GM04504 (cell line): ENCODE measurements at places on chromosomes 13 and 19.

DNA sequence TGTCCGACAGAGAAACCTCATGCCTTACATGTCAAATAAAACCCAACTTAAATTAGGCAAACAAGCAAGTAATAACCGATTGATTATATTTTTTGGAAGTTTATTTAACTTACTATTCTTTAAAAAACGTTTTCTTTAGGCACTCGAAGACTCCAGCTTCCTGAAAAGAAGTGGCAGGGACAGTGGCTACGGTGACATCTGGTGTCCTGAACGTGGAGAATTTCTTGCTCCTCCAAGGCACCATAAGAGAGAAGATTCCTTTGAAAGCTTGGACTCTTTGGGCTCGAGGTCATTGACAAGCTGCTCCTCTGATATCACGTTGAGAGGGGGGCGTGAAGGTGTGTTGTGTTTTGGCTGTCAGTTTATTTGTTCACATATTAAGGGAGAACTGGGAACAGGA, 164.4 kb downstream of the LMO7 start:
- no peak for DNase-seq

GRCh38 chr13:52785739-52786138, 46.1 kb upstream of the CNMD start:
- DNase-seq: no peak

DNA sequence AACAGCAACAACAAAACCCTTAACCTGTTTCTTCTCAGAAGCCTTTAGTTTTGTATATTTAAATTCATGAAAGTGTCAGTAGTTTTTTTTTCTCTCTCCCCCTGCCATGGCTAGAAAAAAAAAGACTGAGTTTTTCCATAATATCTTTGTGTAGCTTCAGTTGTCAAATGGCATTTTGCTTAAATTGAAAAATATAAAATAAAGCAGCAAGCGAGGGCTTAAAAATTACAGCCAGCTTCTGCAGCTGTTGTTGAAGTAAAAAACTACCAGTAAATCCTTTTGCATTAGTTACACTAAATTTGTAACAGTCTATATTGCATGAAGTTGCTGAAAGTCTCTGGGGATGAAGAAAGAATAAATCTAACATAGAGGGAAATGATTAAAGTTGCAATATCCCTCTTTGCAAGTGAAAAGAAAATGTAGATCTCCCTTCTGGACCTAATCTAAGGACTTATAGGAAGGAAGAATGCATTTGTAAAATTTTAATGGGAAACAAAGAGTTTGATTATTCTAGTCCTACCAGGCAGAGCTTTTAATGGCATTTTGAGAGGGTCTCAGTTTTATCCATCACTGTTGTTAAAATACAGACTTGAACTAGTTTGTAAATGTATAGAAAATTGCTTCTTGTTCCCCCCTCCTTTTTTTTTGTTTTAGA, 215.7 kb downstream of the ATP8A2 start:
- no peak for DNase-seq

DNA sequence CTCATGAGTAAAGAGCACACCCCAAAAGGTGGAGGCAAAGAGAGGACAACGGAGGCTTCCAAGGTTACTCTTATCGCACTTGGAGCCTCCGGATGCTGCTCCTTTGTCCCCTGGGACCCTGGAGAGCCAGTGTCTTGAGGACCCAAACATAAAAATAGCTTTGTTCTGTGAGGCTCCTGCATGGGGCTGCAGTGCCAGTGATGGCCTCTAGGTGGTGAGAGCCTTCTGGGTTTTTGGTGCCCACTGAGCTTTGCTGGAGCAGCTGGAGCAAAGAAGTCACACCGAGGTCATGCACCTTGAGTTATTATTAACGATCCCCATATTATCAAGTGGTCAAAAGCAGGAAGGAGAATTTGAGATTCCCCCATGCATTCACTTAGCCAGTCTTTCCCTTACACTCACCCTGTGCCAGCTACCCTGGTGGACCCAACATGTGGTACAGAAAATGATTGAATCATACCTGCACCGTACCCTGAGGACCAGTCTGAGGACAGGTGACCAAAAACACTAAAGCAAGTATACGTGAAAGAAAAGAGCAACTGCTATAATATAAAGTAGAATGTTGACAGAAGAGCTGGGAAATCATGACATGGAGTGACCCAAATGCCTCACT, 41.5 kb downstream of the ZNF682 start:
- no peak for DNase-seq

DNA sequence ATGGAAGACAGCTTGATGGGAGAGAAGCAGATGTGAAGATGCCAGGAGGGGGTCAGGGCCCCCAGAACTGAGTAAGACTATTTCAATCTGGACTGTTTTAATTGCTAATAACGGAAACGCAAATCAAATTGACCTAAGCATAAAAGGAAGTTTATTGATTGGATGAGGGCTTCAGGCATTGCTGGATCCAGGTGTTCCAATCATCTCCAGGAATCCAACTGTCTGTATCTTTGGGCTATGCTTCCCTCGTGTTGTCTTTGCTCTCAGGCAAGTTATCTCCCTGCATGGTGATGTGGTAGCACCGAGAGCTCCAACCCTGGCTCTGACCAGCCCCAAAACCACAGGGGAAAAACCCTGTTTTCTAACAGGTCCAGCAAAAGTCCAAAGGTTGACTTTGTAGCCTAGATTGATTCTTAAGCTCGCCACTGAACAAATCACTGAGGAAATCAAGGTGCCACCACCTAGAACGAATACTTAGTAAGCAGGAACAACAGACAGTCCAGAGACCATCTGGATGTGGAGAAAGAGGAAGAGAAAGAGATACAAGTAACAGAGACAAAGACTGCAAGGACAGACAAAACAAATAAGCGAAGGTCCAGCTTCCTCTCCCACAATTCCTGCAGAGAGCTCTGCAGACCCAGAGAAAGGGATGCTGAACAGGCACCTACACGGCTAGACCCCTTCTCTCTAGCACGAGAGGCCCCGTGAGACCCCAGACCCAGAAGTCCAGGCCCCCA, 1.2 kb upstream of the C19orf81 start:
- no peak for DNase-seq

- DNase-seq: peak; percentile 10
Measured at GRCh38 chr13:43196750-43197370, 173.5 kb downstream of the DNAJC15 start.

DNA sequence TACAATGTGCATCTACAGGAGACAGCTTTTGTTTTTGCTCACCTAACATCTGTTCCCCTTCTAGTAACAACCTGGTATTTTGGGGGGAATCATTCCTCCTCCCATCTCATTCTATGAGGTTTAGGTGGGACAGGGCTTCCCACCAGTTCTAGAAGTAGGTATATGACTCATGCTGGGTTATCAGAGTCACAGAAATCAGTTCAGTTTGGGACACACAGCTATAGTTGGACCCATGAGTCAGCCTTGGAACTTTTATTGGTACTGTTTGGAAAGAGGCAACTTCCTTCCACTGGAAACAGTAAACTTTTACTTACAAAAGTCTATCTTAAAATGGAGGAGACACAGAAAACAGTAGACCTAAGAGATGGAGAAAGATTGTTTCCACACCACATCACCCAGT, 185.5 kb downstream of the DNAJC3 start:
- no peak for DNase-seq

GRCh38 chr19:42683917-42684513, 56.3 kb downstream of the PSG3 start:
- peak; percentile 10 for DNase-seq

DNA sequence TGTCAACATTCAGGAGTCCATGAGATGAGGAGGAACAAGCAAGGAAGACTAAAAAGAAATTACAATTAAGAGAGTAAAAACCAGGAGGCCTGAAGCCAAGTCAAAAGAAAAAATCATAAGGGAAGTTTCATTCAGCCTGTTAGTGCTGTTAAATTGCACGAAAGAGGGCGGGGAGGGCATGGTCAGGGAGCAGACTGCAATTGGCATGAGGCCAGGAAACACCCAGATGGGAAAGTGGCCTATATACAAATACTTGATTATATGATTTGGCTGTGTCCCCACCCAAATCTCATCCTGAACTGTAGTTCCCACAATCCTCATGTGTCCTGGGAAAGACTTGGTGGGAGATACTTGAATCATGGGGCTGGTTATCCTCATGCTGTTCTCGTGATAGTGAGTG, 43.9 kb downstream of the TNFSF13B start:
- DNase-seq: no peak

- DNase-seq: no peak
Measured at GRCh38 chr13:35157143-35157755, 215.2 kb downstream of the NBEA start.

DNA sequence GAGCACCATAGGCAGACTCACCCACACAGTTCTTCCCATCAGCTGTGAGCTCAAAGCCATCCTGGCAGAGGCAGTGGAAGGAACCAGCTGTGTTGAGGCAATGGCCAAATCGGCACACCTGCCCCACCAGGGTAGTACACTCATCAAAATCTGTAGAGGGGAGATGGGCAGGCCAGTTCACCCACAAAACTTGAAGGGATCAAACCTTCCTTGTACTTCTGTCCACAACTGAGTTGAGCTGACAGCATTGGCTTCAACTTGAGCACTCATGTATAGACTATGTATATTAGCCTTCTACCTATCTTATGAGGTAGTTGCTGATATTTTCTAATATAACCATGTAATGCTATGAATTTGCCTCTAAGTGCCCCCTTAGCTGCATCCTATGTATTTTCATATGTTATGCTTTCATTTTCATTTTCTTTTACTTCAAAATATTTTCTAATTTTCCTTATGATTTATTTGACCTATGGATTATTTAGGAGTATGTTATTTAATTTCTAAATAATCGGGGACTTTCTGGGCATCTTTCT, 42.9 kb downstream of the CCL25 start:
- DNase-seq: no peak

GRCh38 chr19:42440357-42441048, 2.2 kb downstream of the CXCL17 start:
- no peak for DNase-seq

DNA sequence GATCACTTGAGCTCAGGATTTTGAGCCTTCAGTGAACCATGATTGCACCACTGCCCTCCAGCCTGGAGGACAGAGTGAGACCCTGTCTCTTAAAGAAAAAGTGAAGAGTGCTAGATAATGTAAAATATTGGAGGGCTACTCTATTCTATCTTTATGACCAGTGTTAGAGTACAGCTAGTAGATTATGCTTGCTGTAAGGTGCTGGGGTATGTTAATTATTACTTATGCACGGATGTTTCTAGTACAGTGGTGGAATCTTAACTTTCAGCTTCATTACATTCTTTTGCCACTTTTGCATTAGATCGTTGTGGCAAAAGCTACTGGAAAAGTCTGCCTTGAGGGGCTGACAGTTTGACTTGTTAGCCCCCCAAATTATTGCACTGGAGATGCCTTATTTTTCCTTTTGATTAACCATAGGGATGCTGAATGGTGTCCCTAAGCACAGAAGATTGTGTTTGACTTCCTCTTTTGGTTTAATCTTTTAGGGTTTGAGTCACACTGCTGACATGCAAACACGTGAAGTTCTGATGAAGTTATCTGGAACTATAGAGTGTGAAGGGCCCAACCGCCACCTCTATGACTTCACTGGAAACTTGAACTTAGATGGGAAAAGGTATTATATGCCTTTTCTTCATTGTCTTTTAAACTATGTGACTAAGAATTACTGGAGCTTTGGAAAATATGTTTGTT, 169.8 kb downstream of the ATP8A2 start:
- no peak for DNase-seq

- no peak for DNase-seq
Measured at GRCh38 chr13:37878496-37878895, 8.9 kb upstream of the TRPC4 start.

GRCh38 chr13:23007426-23007825, 173.4 kb upstream of the SGCG start:
- no peak for DNase-seq

GRCh38 chr13:108342369-108343289, 73.1 kb downstream of the TNFSF13B start:
- peak; percentile 3 for DNase-seq
